Activated CD4-positive, alpha-beta T cell treated with anti-CD3 and anti-CD28 coated beads, Interleukin-2, Interleukin-4, amounts not matched to agents 100 ng/mL and 50 ng/mL, durations not matched to agents 16 hours and 8 hours (primary cell): ENCODE measurements at places on chromosomes 11 and 22.

- DNase-seq: no peak
These were observed 1151.2 kb downstream of the BRD1 start for GRCh38 chr22:48676266-48677167.

DNA sequence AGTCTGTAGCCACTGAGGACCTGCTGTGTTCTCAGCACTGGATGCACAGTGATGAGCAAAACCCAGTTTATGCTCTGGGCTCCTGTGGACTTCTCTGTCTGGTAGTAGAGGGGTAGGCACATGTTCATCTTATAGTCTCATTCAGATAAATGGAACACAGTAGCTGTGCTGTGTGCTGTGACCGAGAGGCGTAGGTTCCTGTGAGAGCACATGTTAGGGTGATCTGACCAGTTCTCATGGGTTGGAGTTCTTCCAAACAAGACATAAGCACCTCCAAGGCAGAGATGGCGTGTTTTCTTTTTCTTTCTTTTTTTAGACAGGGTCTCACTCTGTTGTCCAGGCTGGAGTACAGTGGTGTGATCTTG, 154.8 kb upstream of the RASSF10 start:
- no peak for DNase-seq

GRCh38 chr11:9738116-9738515, 74.2 kb downstream of the SWAP70 start:
- DNase-seq: no peak

DNA sequence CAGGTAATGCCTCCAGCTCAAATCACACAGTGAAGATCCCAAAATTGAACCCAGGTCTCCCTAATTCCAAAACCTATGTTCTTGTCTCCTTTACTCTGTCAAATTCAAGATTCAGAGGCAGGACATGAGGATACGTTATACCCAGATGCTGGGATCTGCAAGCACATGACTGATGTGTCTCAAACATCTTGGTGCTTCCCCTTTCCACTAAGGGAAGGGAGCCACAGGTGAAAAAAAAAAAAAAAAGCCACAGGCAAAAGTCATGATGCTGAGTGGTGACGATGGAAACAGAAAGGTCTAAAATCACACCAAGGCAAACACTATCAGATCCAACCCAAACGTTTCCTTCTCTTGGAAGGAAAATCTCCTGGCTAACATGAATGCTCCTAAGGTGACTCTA, 24.0 kb downstream of the ABTB2 start:
- no peak for DNase-seq

GRCh38 chr11:3955299-3955665, 99.8 kb downstream of the STIM1 start:
- peak; percentile 60 for DNase-seq

DNA sequence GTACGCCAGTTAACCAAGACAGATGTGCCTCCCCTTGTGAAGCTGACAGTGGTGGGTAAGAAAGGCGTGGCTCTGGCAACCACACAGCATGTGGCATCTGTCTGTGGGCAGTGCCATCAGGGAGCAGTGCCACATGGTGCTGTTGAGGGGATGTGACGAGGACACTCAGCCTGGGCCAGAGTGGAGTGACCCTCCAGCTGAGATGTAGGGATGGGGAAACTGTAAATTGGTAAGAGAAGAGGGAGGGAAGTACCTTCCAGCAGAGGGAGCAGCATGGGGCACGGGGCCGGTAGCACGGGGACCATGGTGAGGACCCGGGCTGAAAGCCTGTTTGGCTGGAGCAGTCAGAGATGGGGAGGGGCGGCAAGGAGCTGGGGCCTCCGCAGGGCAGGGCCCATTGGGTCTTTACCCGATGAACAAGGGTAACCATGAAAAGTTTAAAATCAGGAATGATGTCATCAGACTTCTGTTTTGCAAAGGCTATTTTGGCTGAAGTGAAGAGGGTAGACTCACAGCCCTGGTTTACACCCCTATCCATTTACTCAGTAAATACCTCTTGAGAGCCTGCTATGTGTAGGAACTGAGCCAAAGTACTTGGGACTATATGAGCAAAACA, 10.4 kb downstream of the TMPRSS6 start:
- no peak for DNase-seq

DNA sequence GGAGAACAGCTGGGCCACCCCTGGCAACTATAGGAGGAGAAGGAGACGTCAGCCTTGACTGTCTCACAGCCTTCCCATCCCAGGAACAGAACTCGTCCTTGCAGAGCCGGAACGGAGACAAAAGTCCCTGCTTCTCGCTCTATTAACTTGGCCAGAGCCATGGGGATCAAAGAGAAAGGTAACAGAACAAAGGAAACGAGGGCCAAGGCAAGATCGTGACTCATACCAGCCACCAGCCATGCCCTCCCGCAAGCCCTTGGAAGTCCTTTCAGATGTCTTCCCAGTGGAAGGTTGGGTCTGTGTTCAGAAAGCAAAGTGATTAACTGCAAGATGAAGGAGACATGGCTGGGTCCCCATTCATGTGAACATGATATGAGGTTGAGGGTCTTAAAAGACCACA, 64.7 kb downstream of the PDE2A start:
- no peak for DNase-seq

GRCh38 chr11:77250881-77251640, 50.4 kb downstream of the GDPD4 start:
- DNase-seq: peak; percentile 28

- DNase-seq: no peak
These were observed 55.7 kb downstream of the NRXN2 start for GRCh38 chr11:64667154-64667745.

DNA sequence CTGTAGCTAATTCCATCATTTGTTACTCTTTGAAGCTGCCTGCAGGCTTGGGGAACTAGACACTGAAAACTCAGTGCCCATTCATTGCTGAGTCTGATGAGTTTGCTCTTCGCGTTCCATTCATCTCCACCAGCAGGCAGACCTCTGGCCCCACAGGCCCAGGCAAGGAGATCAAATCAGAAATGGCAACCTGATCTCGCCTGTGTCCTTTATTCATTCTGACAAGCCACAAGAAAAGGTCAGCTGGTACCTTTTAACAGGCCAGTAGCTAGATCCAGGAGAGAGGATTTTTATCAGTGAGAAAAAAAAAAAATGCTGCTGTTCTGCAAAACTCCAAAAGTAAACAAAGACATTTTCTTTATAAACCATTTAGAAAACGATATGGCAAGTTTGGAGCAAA, 742.5 kb downstream of the ETS1 start:
- no peak for DNase-seq

DNA sequence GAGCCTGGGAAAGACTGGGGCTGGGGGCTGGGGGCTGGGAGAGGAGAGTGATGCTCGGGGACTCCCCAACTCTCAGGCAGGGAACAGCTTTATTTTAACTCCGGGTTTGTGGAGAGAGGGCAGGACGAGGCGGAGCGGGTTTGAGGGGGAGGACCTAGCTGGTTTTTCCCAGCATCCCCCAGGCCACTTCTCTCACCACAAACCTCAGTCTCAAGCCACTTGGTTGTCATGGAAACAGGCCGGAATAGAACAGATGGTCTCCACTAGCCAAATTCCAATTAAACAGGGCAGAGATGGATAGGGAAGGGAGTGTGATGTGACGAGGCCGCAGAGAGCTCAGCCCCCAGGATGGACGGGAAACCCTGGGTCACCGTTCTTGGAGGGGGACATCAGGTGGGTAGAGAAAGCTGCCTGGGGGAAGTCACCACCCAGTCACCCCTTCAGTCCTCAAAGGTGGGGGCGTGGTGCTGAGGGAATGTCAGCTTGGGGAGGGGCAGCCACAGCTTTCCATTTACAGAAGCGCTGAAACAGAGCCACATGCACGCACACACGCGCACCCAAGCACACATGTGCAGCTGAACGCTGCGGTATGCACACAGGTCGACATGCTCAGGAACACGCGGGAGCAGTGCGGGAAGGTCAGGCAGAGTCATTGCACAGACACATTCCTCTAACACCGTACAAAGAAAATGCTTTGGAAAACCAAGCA, 19.2 kb downstream of the NECTIN1 start:
- no peak for DNase-seq

DNA sequence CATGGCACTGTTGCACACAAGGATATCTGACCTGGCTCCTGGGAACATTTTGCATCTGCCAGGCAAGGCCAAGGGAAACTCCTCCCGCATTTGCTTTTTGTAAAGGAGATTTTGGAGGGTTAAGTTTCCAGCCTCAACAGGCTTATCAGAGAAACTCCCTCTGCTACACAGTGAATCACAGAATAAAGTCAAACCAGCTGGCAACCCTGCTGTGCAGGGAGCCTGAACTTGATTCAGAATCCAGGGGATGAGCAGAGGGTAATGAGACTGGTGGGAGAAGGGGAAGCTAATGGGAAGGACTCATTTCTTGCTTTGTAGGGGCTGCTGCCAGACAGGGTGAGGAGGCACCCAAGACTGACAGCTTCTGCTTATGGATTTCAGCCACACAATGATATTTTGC, 185.3 kb upstream of the ISX start:
- DNase-seq: no peak

- DNase-seq: no peak
These were observed 5.4 kb downstream of the LRRC32 start for GRCh38 chr11:76665172-76665571.

- DNase-seq: no peak
These were observed 220.3 kb downstream of the ADAMTS15 start for GRCh38 chr11:130668751-130669150.

DNA sequence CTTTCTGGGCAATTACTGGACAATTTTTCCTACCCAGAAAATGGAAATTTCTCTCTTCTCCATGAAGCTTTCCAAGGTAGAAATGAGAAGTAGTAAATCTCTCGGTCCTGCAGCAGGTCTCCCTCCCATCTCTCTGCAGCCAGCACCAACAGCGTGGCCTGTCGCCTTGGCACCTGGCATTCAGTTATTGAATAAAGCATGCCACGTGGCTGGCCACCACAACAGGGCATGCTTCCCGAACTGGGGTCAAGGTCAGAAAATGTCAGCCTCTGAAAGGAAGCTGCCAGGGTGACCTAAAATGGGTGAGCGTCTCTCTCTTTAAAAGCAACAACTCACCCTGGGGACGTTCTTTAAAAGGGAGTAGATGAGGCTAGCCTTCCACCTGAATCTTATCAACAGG, 14.0 kb downstream of the CACNG2 start:
- no peak for DNase-seq

DNA sequence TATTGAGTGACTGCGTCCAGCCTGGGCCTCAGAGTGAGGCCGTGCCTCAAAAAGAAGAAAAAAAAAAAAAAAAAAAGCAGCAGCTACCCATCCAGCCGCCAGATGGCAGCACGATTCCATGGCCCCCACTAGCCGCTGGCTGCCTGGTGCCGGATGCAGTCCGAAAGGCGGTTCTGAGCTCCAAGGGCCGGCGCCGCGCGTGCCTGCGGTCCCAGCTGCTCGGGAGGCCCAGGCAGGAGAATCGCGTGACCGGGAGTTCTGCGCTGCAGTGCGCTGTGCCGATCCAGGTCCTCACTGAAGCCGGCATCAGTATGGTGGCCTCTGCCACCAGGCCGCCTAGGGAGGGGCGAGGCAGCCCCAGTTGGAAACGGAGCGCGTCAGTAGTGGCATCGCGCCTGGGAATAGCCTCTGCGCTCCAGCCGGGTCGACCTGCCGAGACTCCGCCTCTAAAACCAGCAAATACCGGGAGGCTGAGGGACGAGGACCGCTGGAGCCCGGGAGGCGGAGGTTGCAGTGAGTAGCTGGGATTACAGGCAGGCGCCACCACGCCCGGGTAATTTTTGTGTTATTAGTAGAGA, 19.3 kb downstream of the SCARF2 start:
- peak; percentile 65 for DNase-seq

DNA sequence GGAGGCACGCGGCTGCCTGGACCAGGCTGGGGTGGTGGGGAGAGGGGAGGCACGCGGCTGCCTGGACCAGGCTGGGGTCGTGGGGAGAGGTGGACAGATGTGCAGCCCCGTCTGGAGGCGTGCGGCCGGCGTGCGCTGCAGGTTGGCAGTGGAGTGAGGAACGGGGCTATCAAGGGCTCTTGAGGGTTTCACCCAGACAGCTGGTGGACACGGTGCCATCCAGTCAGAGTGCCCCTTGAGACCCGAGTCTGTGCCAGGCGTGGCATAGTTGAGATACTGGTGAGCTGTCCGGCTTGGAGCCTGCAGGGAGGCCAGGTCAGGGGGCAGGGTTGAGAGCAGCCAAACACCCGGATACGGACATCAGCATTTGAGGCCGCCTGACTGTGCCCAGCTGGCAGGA, 1.5 kb upstream of the GRAMD4 start:
- no peak for DNase-seq

GRCh38 chr11:115123641-115124040, 380.6 kb downstream of the CADM1 start:
- no peak for DNase-seq

- no peak for DNase-seq
These were observed 36.3 kb upstream of the PPARA start for GRCh38 chr22:46113910-46114517.

GRCh38 chr11:128834157-128834556, 32.9 kb downstream of the KCNJ1 start:
- DNase-seq: no peak

DNA sequence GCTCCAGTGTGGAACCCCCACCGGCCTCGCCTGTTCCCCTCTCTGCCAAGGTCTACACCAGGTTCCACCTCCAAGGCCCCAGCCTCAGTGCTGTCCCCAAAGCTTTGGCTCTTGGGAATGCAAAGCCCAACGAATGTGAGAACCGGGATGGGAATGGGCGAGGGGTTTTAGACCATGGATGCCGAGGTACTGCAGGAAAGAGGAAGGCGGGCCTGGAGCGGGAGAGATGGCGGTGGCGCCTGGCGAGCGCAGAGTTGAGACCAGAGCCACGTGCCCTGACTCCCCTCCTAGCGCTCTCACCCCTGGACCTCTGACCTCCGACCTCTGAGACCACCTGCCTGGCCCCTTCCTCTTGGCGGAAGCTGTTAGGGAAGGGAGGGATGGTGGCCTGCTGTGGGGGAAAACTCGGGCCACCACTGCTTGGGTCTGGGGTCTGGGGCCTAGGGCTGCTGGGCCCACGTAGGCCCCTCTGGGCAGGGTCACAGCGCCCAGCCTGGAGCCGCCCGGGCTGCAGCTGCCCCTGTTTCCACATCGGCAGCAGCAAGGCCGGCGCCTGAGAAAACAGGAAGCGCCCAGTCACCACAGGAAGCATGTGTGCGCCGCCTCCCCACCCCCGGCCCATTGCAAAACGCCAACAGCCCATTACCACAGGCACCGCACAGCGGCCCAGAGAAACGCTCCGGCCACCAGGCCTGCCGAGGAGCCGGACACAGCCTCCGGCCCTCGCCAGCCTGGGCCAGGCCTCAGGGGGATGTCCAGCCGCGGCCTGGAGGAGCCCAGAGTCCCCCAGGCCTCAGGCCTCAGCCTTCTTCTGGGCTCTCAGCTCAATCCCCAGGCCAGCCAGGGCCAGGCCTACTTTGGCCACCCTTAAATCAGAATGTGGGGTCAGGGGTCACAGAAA, 13.8 kb upstream of the SLC39A13 start:
- DNase-seq: peak; percentile 61

DNA sequence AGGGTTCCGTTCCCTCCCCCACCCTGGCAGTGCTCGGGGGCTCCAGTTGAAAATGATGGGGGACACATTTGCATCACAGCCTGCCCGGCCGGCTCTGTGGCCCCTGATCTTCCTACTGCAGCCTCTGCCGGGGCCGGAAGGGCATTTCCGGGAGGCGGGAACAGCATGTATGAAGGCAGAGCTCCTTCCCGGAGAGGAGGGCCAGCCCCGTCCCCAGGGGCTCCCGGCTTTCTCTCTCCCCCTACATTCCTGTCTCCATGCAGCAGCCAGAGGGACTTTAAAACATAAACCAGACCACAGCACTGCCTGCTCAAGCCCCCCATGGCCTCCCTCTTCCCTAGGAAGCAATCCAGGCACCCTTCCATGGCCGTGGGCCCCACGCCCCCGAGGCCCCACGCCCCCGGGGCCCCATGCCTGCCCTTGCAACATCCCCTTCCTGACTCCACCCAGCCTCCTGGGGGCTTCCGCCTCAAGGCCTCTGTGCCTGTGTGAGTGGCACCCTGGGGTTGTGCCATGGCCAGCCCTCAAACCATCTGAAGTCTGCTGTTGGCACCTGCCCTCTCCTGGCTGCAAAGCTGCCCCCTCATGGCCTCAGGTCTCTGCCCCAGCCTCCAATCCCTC, 73.1 kb downstream of the CDKN1C start:
- DNase-seq: no peak
